CD4-positive, alpha-beta T cell treated with Interleukin-12 subunit alpha and Interleukin-12 subunit beta, for 1 hour (primary cell): ENCODE measurements at places on chromosomes 5 and 9.

- DNase-seq: no peak
Measured at GRCh38 chr9:127572961-127573721, 38.9 kb upstream of the STXBP1 start.

- DNase-seq: no peak
Measured at GRCh38 chr9:132163457-132163875, 1.6 kb downstream of the NTNG2 start.

GRCh38 chr5:102759700-102760099, 4.6 kb downstream of the PAM start:
- no peak for DNase-seq

- no peak for DNase-seq
Measured at GRCh38 chr9:130426883-130427282, 17.9 kb upstream of the ASS1 start.

DNA sequence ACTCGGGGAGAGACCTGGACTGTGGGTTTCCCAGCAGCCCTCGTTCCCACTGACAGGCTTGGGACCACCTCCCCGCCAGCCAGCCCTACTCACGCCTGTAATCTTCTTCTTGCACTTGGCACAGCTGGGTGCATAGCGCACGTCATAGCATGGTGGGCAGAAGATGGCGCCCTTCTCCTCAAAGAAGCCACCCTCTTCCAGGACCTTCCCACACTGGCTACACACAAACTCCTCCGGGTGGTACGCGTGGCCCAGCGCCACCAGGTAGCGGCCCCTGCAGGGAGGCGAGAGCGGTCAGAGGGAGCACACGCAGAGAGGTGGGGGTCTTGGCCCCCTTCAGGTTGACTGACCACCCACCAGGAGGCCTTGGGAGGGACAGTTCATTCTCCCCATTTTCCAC, 9.4 kb downstream of the PDLIM7 start:
- no peak for DNase-seq
